ENCODE measurements at places on chromosomes 6 and 20.

- no peak for DNase-seq
These were observed 5.6 kb downstream of the PREX1 start for GRCh38 chr20:48822178-48822577.

DNA sequence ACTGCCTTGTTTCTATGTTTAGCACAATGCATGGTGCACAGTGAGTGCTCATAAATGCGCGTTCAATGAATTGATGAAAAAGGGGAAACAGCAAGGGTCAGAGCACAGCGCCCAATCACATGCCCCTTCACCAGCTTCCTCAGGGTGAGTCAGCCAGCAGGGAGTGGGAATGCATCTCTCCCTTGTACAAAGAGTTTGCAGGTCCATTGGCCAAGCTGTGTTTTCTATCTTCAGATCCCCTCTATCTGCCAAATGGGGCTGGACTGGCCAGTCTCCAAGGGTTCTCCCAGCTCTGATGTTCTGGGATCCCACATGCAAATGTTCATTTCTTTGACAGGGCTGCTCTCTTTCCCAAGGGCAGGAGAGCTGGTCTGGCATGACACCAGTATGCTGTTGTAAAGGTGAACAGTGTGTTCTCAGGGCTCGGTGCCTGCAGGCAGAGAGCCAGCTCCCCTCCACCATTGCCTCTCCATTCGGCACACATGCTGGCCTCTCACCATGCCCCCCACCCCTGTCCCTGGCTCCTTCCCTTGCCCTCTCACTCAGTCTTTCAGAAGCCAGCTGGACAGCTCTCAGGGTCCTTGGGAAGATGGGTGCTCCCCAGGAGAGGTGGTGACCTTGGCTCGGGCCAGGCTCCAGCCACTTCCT, 25.0 kb downstream of the ANGPT4 start:
- no peak for DNase-seq

DNA sequence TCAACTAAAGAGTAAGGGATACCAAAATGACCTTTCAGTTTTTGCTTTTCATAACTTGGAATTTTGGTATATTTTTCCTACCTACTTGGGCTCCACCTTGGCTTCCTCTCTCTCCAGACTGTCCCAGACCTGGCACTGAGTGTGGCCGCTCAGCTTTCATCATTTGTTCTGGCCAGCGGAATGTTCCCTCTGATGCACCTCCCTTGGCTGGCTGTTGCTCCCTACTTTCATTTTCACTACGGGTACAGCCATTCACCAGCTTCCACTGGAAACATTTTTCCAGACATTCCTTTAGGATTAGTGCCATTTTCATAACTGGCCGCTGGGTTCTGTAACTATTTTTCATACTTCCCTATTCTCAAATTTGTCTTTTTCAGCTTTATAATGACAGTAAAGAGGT, 487.4 kb downstream of the TENT5A start:
- peak; percentile 81 for DNase-seq

DNA sequence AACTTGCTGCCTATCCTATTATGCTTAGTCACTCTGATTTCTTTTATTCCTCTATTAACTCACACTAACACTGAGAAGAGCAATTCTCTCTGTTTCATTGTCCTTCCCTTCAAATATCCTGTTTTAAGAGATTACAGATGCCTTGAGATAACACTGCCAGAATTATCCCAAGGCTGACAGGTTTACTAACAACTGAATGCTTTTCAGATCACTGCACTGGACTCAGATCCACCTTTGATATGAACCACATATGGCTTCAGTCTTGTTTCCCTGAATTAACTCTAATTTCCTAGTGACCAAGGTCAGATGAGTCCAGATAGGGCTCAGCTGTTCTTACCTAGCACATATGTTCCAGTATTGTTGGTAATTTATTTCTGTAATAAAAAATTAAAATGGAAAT, 633.1 kb downstream of the GRIK2 start:
- no peak for DNase-seq

DNA sequence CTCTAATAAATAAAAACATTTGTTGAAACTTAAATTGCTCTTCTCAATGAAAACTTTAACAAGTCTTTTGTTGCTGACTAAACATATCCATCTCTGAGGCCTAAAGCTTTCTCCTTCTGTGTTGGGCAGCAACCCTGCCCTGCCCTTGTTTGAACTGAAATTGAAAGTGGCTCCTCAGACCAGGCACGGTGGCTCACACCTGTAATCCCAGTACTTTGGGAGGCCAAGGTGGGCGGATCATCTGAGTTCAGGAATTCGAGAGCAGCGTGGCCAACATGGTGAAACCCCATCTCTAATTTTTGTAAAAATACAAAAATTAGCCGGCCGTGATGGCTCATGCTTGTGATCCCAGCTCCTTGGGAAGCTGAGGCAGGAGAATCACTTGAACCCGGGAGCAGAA, 29.2 kb upstream of the GNRH2 start:
- no peak for DNase-seq

GRCh38 chr6:87366072-87366827, 21.6 kb downstream of the C6orf163 start:
- DNase-seq: no peak

All from AG20443 (cell line).